ENCODE measurements at places on chromosomes 6 and 20.

DNA sequence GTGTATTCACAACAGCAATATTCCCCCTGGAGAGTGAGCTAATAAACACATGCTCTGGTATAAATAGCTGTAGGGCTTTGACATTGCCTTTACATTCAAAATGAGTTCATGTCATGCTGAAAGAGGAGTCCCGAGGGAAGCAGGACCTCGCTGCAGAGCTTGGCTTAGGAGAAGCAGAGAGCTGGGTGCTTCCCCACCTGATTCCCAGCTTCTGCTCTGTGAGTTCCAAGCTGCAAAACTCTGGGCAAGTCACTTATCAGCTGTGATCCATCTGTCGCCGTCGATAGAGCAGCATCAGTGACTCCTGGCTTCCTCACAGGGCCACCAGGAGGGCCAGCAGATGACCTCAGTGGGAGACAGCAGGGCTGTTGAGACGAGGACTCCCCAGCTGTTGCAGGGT is 241.8 kb downstream of the ANKRD60 start:
- no peak for DNase-seq

GRCh38 chr6:107635057-107635515 is 145.2 kb downstream of the SOBP start:
- no peak for DNase-seq

- DNase-seq: no peak
Observed at GRCh38 chr6:35599761-35600658, 87.3 kb upstream of the TULP1 start.

DNA sequence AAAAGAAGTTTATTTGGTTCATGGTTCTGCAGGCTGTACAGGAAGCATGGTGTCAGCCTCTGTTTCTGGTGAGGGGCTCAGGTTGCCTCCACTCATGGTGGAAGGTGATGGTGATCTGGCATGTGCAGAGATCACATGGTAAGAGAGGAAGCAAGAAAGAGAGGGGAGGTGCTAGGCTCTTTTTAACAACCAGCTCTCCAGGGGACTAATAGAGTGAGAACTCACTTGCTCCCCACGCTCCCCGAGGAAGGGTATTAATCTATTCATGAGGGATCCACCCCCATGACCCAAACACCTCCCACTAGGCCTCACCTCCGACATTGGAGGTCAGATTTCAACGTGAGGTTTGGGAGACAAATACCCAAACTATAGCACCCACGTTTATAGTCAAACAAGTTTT is 4.0 kb upstream of the GJB7 start:
- DNase-seq: no peak

- peak; percentile 23 for DNase-seq
Observed at GRCh38 chr6:24838994-24839393, 40.3 kb upstream of the ARMH2 start.

DNA sequence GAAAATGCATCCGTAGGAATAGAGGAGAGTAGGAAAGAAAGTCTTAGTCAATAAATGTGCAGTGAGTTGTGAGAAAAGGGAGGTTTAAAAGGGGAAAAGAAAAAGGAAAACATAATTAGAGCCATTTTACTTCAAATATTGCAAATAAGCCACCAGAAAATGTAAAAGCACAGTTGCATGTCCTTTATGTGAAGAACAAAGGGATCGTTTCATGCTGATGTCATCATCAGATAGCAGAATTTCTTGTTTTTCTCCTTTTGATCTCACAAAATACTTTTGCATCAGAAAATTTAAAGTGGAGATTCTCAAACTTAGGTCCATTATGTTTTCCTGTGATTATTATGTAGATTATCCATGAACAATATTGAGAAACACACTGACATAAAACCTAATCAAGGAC is 166.7 kb downstream of the HAO1 start:
- no peak for DNase-seq

- no peak for DNase-seq
Observed at GRCh38 chr6:158500016-158500735, 59.7 kb upstream of the TMEM181 start.

- DNase-seq: no peak
Observed at GRCh38 chr20:62120990-62121775, 1.1 kb upstream of the LSM14B start.

DNA sequence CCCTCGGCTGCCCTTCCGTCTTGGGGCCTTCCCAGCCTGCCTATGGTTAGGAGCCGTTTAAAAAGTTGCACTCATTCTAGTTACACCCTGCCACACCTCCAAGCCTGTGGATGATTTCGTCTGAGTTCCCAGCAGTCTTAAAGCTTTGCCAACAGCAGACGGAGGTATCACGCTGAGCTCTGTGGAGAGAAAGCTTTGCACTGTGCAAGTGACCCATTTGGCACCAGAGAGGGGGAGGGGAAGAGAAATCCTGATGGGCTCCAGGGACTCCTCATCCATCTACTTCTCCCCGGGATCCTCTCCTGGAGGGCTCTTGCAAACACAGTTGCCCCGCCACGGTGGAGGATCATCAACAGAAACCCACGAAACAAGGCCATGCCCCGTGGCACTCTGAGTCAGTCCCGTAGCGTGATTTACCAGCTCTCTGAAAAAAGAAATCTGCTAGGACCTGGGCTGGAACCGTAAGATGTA is 98.8 kb upstream of the CITED2 start:
- DNase-seq: no peak

DNA sequence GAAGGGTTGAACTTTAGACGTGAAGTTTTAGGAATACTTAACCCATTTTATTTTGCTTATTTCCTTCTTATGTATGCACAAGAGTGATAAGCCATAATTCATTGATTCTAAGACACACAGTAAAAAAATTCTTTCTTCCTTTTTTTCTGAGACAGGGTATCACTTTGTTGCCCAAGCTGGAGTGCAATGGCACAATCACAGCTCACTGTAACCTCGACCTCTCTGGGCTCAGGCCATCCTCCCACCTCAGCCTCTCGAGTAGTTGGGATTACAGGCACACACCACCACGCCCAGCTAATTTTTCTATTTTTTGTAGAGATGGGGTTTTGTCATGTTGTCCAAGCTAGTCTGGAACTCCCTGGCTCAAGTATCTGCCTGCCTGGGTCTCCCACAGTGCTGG is 116.6 kb upstream of the RNF24 start:
- DNase-seq: no peak

- no peak for DNase-seq
Observed at GRCh38 chr6:154499855-154500589, 10.5 kb downstream of the CNKSR3 start.

DNA sequence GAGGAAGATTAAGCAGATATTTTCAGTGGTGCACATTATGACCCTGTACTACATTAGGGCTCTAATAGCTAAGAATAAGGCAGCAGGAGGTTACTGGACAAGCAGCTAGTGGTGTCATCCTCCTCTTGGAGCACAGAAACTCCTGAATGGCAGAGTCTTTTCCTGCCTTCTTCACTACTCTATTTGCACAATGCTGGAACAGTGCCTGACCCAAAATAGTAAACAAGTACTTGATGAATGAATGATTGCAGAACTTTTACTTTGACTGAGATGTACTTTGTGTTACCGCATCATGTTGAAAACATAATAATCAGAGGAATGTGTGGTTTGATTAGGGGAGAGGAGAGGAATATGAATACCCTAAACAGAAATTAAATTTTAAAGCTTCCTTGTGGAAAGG is 30.0 kb upstream of the UST start:
- no peak for DNase-seq

GRCh38 chr6:108968325-108969316 is 120.4 kb downstream of the ARMC2 start:
- no peak for DNase-seq

- DNase-seq: no peak
Observed at GRCh38 chr6:166026586-166027126, 141.0 kb downstream of the TBXT start.

GRCh38 chr20:8527998-8528723 is 396.1 kb downstream of the PLCB1 start:
- DNase-seq: peak; percentile 4

DNA sequence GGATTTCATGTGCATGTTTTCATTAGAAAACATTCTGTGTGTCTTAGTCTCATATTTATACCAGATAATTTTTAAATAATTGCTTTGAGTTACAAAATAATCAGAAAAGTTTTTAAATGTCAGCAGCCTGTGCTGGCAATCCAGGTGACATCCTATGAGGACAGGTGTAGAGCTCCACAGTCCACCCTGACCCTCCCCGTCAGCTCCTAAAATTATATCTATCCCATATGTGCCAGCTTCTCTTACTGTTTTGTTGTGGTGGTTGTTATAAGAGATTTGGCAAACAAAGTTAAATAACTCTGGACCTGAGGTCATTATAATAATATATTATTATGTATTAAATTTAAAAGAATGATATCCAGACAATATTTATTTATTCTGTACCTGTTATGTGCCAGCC is 253.2 kb upstream of the PLN start:
- DNase-seq: no peak

- DNase-seq: no peak
Observed at GRCh38 chr20:44001667-44002596, 87.3 kb downstream of the TOX2 start.

DNA sequence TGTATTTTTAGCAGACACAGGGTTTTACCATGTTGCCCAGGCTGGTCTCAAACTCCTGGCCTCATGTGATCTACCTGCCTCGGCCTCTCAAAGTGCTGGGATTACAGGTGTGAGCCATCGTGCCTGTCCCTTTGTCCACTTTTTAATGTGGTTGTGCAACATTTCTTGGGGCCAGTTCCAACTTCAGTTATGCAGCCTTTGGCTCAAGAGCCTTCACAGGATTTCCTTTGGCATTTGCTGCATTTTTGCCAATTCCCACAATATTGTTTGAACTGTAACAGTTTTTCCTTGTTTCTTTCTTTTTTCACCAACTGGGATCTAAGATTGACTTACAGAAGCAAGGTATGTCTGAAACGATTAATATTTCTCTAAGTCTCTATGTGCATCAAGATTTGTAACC is 63.6 kb downstream of the EDN1 start:
- DNase-seq: no peak

GRCh38 chr6:118768904-118769325 is 117.5 kb upstream of the CEP85L start:
- peak; percentile 21 for DNase-seq

DNA sequence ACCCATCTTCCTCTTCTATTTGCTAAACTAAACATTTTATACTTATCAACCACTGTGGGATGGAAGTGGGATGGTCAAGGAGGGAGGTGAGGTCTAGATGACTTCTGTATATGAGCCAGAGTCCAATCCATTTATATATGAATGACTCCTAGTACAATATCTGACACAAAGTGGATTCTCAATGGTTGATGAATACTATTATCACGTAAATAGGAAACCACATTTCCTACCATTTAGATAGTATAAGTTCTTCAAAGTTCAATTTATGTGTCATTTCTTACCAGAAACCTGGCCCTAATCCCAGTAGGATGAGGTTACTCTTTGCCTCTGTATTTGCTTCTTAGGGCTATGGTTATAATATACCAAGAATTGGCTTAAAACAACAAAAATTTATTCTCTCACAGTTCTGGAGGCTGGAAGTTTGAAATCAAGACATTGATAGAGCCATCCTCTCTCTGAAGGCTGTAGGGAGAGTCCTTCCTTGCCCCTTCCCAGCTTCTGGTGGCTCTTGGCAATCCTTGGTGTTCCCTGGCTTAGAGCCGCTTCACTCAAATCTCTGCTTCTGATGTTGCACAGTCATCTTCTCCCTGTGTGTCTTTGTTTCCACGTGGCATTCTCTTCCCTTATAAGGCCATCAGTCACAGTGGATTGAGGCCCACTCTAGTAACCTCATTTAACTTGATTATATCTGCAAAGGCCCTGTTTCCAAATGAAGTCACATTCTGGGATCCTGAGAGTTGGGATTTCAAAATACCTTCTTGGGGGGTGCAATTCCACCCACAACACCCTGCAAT is 41.0 kb upstream of the RAB23 start:
- no peak for DNase-seq

- no peak for DNase-seq
Observed at GRCh38 chr6:168636147-168637004, 195.4 kb downstream of the SMOC2 start.
